ENCODE measurements at places on chromosomes 7 and 10.

GRCh38 chr7:94420328-94420727 is 25.6 kb downstream of the COL1A2 start:
- no peak for DNase-seq

GRCh38 chr7:86199881-86200614 is 443.7 kb upstream of the GRM3 start:
- no peak for DNase-seq

- DNase-seq: no peak
Measured at GRCh38 chr10:97921581-97922021, 72.0 kb downstream of the GOLGA7B start.

- DNase-seq: no peak
Measured at GRCh38 chr10:27391325-27391724, 112.8 kb upstream of the RAB18 start.

GRCh38 chr7:3754493-3755341 is 453.7 kb downstream of the SDK1 start:
- no peak for DNase-seq

GRCh38 chr7:37643876-37644275 is 39.7 kb upstream of the GPR141 start:
- DNase-seq: no peak

DNA sequence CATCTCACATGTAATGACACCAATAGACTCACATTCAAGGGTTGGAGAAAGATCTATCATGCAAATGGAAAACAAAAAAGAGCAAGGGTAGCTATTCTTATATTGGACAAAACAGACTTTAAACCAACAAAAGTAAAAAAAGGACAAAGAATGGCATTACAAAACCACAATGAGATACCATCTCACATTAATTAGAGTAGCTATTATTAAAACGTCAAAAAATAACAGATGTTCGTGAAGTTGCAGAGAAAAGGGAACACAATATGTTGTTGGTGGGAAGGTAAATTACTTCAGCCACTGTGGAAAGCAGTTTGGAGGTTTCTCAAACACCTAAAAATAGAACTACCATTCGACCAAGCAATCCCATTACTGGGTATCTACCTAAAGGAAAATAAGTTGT is 197.0 kb downstream of the SNX13 start:
- no peak for DNase-seq

- DNase-seq: no peak
Measured at GRCh38 chr7:124919841-124920240, 9.8 kb downstream of the POT1 start.
